ENCODE measurements at places on chromosomes 5 and 9. TPM values are rescaled to one million over a fixed set of nuclear protein-coding genes. Genes with fewer than 3 reads are reported as not detected.

DNA sequence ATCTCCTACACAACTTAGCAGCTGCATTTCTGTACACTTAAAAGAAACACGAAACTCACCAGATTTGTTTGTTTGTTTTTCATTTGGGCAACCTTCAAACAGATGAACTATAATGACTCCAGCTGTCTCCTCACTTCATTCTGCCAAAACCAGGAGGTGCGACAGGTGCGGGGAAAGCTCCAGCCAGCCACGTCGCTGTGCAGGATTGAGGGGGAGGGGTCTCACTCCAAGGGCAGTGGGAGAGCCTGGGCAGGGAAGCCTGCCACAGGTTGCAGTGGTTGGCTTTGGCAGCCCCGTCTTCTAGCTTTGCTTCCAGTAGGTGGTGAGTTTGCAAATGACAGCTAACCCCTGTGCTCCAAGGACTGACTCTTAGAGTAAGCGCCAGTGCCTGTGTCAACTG, 215.8 kb downstream of the CEMIP2 start:
- no peaks in the 10 kb centered on the region for H3K36me3 ChIP-seq
- no peak overlapping the region for H3K27ac ChIP-seq
- no peak for DNase-seq
- no peak overlapping the region for H3K4me3 ChIP-seq
- H3K4me1 ChIP-seq = no peaks in the 10 kb centered on the region
- H3K27me3 ChIP-seq = peaks cover 38% of the 10 kb centered on the region

DNA sequence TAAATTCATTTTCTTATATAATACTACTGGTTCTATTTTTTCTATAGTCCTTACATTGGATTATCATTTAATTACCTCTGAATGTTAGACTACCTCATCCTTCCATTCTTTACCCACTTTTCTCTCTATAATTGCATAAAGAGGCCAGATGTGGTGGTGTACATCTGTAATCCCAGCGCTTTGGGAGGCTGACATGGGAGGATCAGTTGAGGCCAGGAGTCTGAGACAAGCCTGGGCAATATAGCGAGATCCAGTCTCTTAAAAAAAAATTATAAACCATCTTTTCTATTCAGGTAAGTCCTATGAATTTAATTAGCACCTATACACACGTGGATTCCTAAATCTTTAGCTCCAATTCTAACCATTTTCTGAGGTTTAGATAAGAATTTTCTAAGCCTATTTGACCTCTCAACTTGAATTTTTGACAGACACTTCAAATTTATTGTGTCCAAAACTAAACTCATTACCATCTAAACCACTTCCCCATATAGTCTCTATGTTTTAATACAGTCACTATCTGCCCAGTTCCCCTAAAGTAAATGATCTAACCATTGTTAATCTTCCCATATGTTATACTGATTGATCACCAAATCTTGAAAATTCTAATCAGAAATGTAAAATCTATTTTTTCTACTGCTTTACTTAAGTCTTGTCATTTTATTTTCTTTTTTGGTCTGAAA, 33.0 kb upstream of the CHD1 start:
- no peaks in the 10 kb centered on the region for H3K4me1 ChIP-seq
- no peak overlapping the region for H3K27ac ChIP-seq
- no peak overlapping the region for H3K4me3 ChIP-seq
- no peak for DNase-seq
- no peaks in the 10 kb centered on the region for H3K27me3 ChIP-seq

- H3K4me3 ChIP-seq = no peak overlapping the region
- H3K27me3 ChIP-seq = no peaks in the 10 kb centered on the region
- no peaks in the 10 kb centered on the region for H3K4me1 ChIP-seq
- no peaks in the 10 kb centered on the region for H3K36me3 ChIP-seq
- H3K27ac ChIP-seq = no peak overlapping the region
- DNase-seq = no peak
Observed at GRCh38 chr9:26399556-26399955, 493.0 kb downstream of the CAAP1 start.

DNA sequence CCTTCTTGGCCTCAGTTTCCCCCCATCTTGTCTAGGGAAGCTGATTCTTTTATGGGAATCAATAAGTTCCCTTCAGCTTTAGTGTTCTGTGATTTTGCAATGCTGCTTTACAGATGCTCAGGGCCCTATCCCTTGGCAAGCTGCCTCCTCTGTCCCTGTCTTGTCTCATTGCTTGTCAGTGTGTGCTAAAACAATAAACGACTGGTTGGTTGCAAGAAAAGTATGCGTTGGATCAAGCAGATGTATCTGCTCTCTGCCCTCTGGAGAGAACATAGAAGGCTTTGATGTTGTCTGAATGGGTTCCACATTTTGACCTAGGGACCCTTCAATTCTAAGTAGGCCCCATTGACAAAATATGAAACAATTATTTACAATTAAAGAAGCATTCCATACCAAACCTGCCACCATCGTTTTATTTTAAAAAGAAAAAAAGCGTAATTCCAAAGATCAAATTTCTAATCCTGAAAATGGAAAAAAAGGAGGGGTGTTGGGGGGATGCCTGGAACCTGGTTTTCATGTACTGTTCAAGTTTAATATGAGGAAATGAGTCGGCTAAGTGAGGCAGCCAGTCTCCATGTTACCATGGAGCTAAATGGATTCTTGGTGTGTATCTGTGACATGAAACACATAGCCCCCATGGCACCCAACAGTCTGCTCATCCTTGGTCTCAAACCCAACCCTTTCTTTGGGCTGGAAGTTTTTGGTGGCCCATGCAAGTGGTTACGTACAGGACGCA, 31.2 kb upstream of the TARS1 start:
- H3K36me3 ChIP-seq = no peaks in the 10 kb centered on the region
- H3K27me3 ChIP-seq = peaks cover 6% of the 10 kb centered on the region
- no peak overlapping the region for H3K27ac ChIP-seq
- H3K4me1 ChIP-seq = peaks cover 1% of the 10 kb centered on the region
- DNase-seq = no peak
- no peak overlapping the region for H3K4me3 ChIP-seq

DNA sequence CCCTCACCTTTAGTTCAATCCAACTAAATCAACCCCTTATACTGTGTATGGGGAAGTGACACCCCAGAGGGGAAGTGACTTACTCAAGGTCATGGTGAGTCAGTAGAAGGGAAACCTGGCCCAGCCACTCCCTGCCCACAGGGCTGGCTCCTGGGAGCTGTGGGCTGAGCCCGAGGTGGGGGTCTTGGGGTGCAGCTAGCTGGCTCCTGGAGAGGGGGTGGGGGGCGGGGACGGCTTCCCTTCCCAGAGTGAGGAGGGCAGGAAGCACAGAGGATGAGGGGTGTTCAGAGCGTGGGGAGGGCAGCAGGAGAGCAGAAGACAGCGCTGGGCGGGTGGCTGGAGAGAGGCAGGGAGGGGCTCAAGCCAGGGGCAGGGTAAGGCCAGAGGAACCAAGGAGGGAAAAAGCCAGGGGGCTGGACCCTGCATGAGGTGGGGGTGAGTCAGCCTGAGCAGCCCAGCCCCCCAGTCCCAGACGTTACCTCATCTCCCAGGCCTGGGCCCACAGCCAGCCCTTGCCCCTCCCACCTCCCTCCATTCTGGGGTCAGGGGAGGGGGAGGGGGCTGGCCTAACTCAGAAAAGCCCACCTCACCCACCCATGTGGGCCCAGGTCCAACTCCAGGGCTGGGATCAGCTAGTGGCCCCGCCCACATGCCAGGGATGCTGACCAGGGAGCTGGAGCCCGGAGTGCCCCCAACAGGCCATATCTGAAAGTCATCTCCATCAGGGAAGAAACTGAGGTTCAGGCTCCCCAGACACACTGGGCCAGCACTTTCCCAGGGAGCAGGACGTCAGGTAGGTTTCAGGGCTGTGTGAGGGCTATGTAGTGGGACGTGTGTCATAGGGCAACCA, 2.8 kb downstream of the PDLIM7 start:
- H3K4me1 ChIP-seq = peaks cover 31% of the 10 kb centered on the region
- DNase-seq = no peak
- peaks cover 12% of the 10 kb centered on the region for H3K36me3 ChIP-seq
- H3K27ac ChIP-seq = peak overlapping the region; percentile 85

DNA sequence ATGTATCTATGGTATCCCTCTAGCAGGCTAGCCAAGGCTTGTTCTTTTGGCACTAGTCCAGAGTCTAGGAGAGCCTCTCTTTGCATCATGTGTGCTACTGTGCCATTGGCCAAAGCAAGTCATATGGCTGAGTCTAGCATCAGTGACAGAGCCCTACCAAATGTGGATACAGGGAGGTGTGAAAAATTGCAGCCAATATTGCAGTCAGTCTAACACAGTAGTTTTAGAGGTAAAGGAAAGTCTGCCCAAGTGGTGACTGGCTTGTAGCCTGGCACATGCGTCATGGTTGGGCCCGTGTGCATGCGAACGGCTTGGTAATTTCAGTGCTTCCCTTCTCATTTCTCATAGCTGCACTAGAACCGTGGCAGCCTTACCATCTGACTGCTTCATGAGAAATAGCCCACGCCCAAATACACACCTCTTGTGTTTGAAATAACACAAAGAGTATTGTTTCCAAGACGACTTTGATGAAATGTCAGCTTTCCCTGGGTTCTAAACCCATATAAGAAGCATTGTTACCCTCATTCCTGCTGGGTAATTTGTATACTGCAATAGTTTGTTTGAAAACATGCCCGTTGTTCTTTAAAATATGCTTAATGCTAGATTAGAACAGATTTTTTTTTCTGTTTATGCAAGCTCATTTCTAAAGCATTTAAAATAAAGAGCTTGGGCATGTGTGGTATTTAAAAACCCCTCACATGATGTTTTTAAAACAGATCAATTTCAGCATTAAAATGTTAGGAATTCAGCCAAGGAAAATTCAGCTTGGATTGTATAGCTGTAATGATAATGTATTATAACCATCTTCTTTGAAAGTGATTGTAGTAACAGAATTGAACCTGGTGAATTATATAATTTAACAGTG, 113.2 kb downstream of the TLE4 start:
- peaks cover 27% of the 10 kb centered on the region for H3K36me3 ChIP-seq
- H3K27ac ChIP-seq = no peak overlapping the region
- H3K4me3 ChIP-seq = no peak overlapping the region
- no peak for DNase-seq
- peaks cover 37% of the 10 kb centered on the region for H3K4me1 ChIP-seq
- no peaks in the 10 kb centered on the region for H3K27me3 ChIP-seq

GRCh38 chr5:108989761-108990392, 242.2 kb downstream of the FER start:
- no peak overlapping the region for H3K4me3 ChIP-seq
- no peaks in the 10 kb centered on the region for H3K4me1 ChIP-seq
- H3K27ac ChIP-seq = no peak overlapping the region

DNA sequence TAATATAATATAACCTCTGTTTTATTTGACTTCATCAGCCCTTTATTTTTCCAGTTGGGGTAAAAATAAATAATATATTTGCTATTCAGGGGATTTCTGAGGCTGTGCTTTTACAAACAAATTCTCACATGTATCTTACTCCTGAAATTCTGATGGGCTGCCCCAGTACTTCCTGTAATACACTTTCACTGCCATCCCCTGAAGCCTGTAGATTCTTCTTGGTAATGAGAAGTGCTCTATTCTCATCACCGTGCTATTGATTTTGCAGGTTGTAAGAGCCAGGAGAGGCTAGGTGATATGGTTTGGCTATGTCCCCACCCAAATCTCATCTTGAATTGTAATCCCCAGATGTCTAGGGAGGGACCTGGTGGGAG, 91.9 kb upstream of the CEP78 start:
- no peak for DNase-seq
- no peak overlapping the region for H3K4me3 ChIP-seq
- peaks cover 5% of the 10 kb centered on the region for H3K4me1 ChIP-seq
- peaks cover 14% of the 10 kb centered on the region for H3K36me3 ChIP-seq

- H3K27ac ChIP-seq = no peak overlapping the region
- no peaks in the 10 kb centered on the region for H3K36me3 ChIP-seq
- no peaks in the 10 kb centered on the region for H3K4me1 ChIP-seq
- H3K27me3 ChIP-seq = peaks cover 4% of the 10 kb centered on the region
Observed at GRCh38 chr5:57715296-57715695, 232.7 kb upstream of the ACTBL2 start.

DNA sequence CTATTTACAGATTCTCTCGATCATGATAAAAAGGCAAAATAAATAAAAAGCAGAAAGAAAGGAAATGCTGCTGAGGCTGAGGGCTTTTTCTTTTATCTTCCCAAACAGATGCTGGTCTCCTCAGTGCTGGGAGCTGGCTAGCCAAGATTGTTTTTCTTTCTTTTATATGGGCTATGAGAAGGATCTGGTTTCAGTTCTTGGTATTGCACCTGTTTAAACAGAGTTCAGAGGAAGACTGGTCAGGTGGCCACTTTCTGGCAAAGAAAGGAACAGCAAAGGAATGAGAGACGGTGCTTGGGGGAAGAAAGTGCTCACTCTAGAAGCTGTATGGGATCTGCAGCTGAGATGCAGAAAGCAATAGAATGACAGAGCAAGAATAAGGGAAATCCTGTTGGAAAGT, 88.9 kb downstream of the SLF1 start:
- H3K27ac ChIP-seq = no peak overlapping the region
- no peaks in the 10 kb centered on the region for H3K27me3 ChIP-seq
- no peak for DNase-seq
- H3K36me3 ChIP-seq = peaks cover 11% of the 10 kb centered on the region
- no peak overlapping the region for H3K4me3 ChIP-seq
- H3K4me1 ChIP-seq = peaks cover 7% of the 10 kb centered on the region

GRCh38 chr5:132239776-132240175, 12.1 kb upstream of the P4HA2 start:
- peaks cover 6% of the 10 kb centered on the region for H3K36me3 ChIP-seq
- no peak overlapping the region for H3K4me3 ChIP-seq
- H3K27me3 ChIP-seq = peaks cover 3% of the 10 kb centered on the region
- H3K27ac ChIP-seq = no peak overlapping the region
- DNase-seq = no peak

DNA sequence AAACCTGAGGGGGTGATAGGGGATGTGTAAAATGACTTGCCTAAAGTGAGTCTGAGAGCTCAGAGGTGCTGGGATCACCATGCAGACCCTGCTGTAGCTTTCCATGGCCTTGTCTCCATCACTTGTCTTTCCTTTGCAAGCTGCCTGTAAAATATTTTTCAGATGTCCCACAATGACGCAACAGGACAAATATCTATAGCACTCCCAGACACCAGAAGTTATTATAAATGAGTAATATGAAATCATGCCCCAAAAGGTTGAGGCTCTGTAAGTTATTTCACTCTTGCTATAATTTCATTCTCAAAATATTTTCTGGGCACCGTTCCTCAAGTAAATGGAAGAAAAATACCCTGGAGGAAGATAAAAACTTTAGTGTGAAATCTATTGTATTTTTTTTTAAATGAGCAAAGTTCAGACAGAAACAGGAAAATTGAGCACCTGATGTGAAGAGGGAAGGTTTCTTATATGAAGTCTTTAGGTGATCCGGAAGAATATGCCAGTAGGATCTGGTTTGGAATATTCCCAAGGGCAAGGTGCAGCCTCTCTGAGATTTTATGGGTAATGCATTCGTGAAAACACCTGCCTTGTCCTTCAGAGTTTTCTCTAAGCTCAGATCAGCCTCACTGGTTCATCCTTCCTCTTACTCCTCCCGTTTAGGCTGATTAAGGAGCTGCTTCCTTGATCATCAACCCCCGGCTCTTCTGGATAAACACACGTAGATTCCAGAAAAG, 138.3 kb upstream of the DMAC1 start:
- no peaks in the 10 kb centered on the region for H3K27me3 ChIP-seq
- H3K36me3 ChIP-seq = peaks cover 10% of the 10 kb centered on the region
- no peak overlapping the region for H3K27ac ChIP-seq

VLDLR gene
- total RNA-seq = 7.4 TPM

KCNMB1 gene
- not detected for total RNA-seq

RASGRF2 gene
- 19.3 TPM for total RNA-seq

TPPP gene
- total RNA-seq = 0.55 TPM

GHR gene
- not detected for total RNA-seq

NRARP gene
- total RNA-seq = 1.7 TPM

RRAGA gene
- 51.8 TPM for total RNA-seq

PCA3 gene
- not detected for total RNA-seq

HRH2 gene
- 26.8 TPM for total RNA-seq

Data from activated naive CD8-positive, alpha-beta T cell treated with anti-CD3 and anti-CD28 coated beads, Interleukin-2, amount 10 ng/mL, durations not matched to agents 7 days and 5 days (primary cell).